ENCODE measurements at places on chromosomes 16 and 17.
A peak's percentile ranks its signal among the peaks of the same experiment; 100 is the strongest.

GRCh38 chr16:29675811-29676643 is 3.0 kb upstream of the QPRT start:
- peak; percentile 19 for DNase-seq

- DNase-seq: no peak
Measured at GRCh38 chr16:88769617-88770460, 15.2 kb downstream of the PIEZO1 start.

GRCh38 chr16:28011971-28012445 is 51.5 kb downstream of the GSG1L start:
- DNase-seq: no peak

- no peak for DNase-seq
Measured at GRCh38 chr17:33686171-33686570, 393.1 kb upstream of the ASIC2 start.

GRCh38 chr16:77898671-77899211 is 110.4 kb downstream of the VAT1L start:
- no peak for DNase-seq

DNA sequence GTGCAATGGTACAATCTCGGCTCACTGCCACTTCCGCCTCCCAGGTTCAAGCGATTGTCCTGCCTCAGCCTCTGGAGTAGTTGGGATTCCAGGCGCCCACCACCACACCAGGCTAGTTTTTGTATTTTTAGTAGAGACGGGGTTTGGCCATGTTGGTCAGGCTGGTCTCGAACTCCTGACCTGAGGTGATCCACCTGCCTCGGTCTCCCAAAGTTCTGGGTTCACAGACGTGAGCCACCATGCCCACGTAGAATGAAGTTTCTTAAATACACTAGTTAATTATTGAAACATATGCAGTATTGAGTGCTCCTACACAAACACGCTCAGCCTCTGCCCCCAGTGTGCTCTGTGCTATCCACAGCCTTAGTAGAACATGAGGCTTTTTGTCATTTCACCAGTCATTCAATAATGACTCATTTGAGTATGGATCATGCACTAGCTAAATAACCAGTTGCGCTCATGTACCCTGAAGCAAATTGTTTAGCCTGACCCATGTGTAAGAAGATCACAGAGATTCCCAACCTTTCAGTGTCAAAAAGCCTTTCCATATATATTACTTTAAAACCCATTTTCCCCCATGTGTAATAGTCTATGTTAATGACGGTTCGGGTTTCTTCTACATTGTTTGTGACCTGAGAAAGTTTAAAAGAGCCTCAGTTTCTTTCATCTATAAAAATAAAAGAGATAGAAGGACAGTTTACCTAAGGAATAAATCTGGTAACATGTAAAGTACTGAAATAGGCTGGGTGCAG is 49.7 kb downstream of the TUBD1 start:
- no peak for DNase-seq

GRCh38 chr17:21170809-21171208 is 43.2 kb downstream of the TMEM11 start:
- no peak for DNase-seq

All from hippocampal formation (tissue), 2 donors.